Aorta (tissue), 5 donors: ENCODE measurements at places on chromosomes 6 and 20. TPM values are rescaled to one million over a fixed set of nuclear protein-coding genes. Genes with fewer than 3 reads are reported as not detected.

Gene FAM217A
- total RNA-seq: not detected

Gene POPDC3
- not detected for total RNA-seq

Gene GTSF1L
- not detected for total RNA-seq

Gene C20orf204
- total RNA-seq: 1.7 TPM

DNA sequence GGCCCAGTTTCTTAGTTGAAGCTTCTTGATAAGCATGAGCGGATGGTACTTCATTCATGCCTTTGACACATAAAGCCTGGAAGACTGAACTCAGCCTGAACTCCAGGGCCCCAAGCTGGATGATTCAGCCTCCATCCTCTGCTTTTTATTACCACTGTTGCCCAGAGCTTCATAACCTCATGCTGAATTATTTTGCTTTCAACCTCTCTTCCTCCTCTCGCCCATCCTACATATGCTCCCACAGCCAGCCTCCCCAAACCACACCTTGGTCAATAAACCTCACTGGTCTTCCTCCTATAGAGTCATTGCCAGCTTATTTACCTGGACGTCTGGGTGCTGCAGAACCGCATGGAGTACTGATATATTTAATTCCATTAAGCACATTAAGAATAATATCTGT, 59.4 kb downstream of the SLC35B3 start:
- no peaks in the 10 kb centered on the region for H3K36me3 ChIP-seq
- no peak overlapping the region for H3K4me3 ChIP-seq
- H3K27ac ChIP-seq: no peak overlapping the region

- H3K36me3 ChIP-seq: no peaks in the 10 kb centered on the region
- no peak overlapping the region for H3K4me3 ChIP-seq
- H3K27me3 ChIP-seq: no peaks in the 10 kb centered on the region
- H3K4me1 ChIP-seq: peaks cover 2% of the 10 kb centered on the region
Observed at GRCh38 chr20:19552221-19553180, 205.6 kb upstream of the RIN2 start.

DNA sequence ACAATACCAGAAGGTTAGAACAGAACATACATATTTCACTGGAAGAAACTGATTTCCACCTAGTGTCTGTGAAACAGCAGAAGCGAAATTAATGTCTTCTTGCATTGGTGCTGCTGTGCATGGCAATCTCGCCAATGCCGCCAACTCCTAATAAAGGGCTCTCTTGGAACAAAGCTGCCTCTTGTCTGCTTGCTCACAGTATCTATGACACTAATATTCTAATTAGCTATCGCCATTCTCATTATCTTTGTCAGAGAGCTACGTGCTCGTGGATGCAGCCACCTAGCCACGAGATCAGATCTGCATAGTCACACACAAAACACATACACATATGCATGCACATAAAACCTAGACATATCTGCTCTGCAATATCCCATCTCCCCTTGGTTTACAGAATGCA, 145.9 kb upstream of the OLIG3 start:
- no peak overlapping the region for H3K4me3 ChIP-seq
- no peaks in the 10 kb centered on the region for H3K36me3 ChIP-seq
- H3K27me3 ChIP-seq: no peaks in the 10 kb centered on the region

DNA sequence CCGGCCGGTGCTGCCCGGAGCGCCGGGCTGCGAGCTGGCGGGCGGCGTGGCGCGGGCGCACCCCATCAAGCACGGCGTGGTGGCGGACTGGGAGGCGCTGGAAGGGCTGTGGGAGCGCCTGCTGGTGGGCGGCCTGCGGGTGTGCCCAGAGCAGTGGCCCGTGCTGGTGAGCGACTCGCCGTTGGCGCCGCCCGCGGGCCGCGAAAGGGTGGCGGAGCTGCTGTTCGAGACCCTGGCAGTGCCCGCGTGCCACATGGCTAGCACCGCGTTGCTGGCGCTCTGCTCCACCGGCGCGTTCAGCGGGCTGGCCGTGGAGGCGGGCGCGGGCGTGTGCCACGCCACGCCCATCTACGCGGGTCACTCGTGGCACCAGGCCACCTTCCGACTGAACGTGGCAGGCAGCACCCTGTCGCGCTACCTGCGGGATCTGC, 517 bp downstream of the ACTL10 start:
- peak overlapping the region; percentile 28 for H3K4me3 ChIP-seq
- no peak overlapping the region for H3K27ac ChIP-seq
- no peaks in the 10 kb centered on the region for H3K4me1 ChIP-seq
- no peaks in the 10 kb centered on the region for H3K27me3 ChIP-seq

Gene DOK5
- total RNA-seq: 13.3 TPM

Gene ATP5F1E
- total RNA-seq: 50.1 TPM

DNA sequence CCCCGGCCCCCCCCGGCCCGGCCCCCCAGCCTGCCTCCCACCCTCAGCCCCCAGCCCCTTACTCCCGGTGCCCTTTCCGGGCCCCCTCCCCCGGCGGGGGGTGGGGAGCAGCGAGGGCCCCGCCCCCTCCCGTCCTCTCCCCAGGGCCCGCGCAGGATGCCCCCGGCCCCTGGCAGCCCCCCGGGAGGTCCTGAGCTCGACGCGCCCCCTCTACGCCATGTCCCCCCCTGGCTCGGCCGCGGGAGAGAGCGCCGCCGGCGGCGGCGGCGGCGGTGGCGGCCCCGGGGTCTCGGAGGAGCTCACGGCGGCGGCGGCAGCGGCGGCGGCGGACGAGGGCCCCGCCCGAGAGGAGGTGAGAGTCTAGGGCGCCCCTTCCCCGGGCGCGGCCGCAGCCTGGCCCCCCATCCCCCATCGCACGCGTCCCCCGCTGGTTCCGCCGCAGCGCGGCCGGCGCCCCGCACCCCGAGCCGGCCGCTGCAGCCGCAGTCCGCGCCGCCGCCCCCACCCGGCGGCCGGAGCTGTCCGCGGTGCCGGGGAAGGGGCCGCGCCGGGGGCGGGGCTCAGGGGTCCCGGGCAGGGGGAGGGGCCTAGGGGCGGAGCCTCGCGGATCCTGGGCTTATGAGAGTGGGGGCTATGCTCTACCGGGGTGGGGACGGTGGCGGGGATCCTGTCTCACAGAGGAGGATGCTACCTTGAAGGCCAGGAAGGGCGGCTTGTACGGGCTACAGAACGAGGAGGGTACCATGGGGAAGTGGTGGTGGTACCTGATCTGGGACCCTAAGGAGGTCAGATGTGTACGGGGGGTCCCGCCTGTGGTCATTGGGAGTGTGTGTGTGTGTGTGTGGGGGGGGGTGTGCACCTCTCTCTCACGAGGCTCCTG, 516 bp downstream of the TMEM151B start:
- no peaks in the 10 kb centered on the region for H3K27me3 ChIP-seq
- no peaks in the 10 kb centered on the region for H3K4me1 ChIP-seq
- no peak overlapping the region for H3K27ac ChIP-seq
- peak overlapping the region; percentile 52 for H3K4me3 ChIP-seq

Gene APOBEC2
- not detected for total RNA-seq

Gene HDGFL1
- not detected for total RNA-seq

Gene HLA-DRB1
- 142 TPM for total RNA-seq

- H3K4me1 ChIP-seq: peaks cover 4% of the 10 kb centered on the region
- H3K27ac ChIP-seq: no peak overlapping the region
- no peak overlapping the region for H3K4me3 ChIP-seq
- H3K36me3 ChIP-seq: no peaks in the 10 kb centered on the region
- no peak for DNase-seq
Observed at GRCh38 chr6:18324706-18325042, 60.3 kb upstream of the DEK start.
